ENCODE measurements at places on chromosomes 6 and 20. TPM values are rescaled to one million over a fixed set of nuclear protein-coding genes. Genes with fewer than 3 reads are reported as not detected.

KIF16B gene
- total RNA-seq, result 7.4 TPM

RNF182 gene
- 3.7 TPM for total RNA-seq

FOXF2 gene
- not detected for total RNA-seq

HTR1E gene
- total RNA-seq, result not detected

APOBEC2 gene
- total RNA-seq, result not detected

OPRM1 gene
- total RNA-seq, result not detected

GPR6 gene
- total RNA-seq, result 0.20 TPM

PLN gene
- not detected for total RNA-seq

HLA-DRB1 gene
- total RNA-seq, result 25.9 TPM

CRIP3 gene
- 15.3 TPM for total RNA-seq

- DNase-seq, result no peak
Observed at GRCh38 chr6:156689656-156690055, 87.5 kb upstream of the ARID1B start.

DNA sequence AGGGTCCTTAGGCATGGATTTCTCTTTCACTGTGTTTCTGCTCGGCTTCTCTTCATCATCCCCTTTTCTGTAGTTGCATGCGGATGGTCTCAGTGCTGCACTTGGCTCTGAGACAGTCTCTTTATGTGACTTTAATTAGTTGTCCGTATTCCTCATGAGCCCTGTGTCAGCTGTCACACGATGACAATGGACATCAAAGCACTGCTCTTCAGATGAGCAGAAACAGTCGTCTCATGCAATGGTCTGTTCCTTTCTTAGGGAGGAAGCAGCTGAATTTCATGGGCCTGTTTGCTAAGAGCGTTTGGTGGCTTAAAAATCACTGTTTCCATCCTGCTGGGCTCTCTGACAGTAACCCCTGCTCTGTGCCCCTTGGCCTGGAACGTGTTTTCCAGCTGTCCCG is 64.9 kb downstream of the SYTL3 start:
- DNase-seq, result no peak

- DNase-seq, result no peak
Observed at GRCh38 chr20:14879839-14880238, 542.4 kb upstream of the FLRT3 start.

DNA sequence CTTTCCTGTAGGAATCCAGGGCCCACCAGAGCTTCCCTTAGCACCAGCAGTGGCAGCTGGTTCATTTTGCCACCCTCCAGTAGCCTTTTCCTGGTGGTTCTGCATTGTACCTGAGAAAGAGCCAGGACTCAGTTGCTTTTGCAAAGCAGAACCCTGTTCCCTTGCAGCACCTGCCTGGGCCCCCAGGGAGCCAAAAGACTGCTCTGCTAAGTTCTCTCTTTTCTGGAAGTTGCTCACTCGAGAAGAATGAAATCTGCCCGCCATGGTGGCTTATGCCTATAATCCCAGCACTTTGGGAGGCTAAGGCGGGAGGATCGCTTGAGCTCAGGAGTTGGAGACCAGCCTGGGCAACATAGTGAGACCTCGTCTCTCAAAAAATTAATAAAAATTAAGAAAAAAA is 24.0 kb downstream of the GHRH start:
- no peak for DNase-seq

DNA sequence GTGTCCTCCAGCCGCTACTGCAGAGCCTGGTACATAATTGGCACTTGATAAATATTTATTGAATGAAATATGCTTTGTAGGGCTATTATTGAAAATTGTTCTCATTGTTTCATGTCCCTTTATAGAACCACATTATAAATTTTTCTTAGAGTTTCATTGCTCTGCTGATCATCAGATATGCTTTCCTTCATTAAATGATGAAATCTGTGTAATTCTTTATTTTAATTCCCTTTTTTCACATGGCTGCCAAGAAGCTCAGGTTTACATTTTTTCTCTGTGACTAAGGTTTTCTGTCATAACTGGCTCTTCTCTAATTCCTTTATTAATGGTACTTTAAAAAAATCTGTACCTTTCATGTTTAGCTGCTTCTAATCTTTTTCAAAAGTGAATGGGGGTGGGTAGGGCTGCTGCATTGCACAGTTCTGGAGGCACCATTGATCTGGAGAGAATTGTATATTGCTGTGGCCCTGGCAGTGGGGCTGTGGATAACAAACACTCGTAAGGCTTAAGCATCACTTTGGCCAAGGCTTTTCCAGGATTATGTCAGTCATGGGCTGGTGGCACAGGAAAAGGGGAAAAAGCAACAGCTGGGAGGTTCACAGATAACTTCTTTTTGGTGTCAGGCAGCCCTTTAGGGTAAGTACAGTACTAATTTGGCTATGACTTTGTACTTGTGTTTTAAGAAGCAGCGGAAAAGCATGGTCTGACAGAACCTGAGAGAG is 43.8 kb downstream of the ARFGEF2 start:
- no peak for DNase-seq

- no peak for DNase-seq
Observed at GRCh38 chr6:1820165-1820564, 210.4 kb downstream of the FOXC1 start.

GRCh38 chr6:63806573-63806913 is 170.9 kb downstream of the PHF3 start:
- DNase-seq, result no peak

GRCh38 chr6:146871611-146872425 is 273.0 kb downstream of the ADGB start:
- no peak for DNase-seq

DNA sequence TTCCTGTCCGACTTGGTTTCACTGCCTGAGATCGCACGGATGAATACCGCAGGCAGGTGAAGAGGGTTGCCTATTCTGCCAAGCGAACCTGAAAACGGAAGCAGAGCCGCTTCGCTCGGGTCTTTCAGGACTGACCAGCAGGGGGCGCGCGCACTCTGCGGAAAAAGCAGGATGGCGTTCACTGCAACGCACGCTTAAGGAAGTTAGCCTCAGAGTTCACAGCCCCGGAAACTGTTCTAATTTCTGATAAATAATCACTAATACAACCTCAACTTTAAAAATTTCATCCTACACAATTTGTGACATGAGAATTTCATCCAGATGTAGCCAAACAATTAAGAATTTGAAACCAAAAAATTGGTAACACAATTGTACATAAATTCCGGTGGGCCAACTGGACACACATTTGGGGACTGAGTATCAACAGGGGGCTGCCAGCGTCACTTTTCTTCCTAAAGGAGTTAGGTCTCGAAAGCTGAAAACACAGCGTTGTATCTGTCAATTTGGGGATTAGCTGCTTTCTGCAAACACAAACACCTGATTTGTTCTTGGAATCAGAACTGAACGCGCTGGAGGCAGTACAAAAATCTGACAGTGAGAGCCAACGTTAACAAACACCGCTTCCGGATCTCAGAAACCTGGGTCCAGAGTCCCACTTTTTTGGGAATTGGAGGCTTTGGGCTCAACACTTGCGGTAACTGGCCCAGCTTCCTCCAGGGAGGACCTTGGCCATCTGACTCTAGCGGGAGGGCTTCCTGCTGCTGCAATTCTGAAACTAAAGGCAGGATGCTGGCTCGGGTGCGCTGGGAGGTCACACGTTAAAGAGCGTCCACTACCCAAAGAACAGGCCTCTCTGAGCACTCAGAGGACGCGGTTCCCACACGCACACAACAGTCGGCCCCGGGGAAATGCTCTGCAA is 8.8 kb downstream of the PXDC1 start:
- DNase-seq, result peak; percentile 86

DNA sequence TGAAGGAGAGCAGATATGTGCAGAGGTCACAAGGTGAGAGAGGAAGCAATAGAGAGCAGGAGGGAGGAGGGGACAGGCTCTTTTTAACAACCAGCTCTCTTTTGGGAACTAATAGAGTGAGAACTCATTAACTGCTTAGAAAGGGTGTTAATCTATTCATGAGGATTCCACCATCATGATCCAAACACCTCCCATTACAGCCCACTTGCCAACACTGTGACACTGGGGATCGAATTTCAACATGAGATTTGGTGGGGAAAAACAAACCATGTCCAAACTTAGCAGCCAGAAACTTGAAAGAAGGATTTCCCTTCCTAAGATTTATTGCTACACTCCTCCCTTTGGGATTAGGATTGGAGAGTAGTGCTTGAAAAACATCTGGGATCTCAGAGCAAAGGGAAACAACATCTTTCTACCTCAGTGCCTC is 135.5 kb upstream of the PLCB4 start:
- no peak for DNase-seq

DNA sequence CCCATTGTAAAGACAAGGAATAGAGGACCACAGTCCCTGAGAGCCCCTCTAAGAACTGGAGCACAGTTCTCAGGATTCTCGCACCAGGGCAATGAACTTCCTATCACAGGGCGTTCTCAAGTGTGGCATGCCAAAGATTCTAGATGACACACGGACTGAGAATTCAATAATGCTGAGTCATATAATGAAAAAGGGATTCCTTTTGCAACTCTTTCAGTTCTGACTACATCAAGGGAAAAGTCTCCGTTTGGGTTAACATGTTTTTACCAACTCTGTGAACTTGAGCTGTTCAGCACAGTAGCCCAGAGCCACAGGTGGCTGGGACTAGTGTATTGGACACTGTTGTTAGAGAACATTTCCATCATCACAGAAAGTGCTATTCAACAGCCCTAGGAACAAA is 3.4 kb downstream of the MED20 start:
- DNase-seq, result no peak

DNA sequence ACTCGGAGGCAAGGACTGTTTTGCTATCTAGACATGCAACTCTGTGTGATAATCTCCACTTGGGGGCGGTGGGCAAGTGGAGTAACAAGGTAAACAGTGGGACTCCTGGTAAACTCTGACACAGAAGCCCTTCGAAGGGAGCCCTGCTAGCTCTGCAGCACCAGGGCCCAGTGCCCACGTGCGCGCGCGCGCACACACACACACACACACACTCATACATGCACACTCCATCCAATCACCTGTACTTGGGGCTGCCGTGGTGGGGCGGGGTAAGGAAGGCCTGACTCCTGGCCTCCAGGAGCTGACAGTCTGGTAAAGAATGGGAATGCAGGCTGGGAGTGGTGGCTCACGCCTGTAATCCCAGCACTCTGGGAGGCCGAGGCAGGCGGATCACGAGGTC is 36.4 kb downstream of the TAF4 start:
- no peak for DNase-seq

- DNase-seq, result no peak
Observed at GRCh38 chr6:128413291-128413690, 107.1 kb downstream of the PTPRK start.
